ENCODE measurements at places on chromosomes 4 and X.

GRCh38 chr4:183988874-183989273 is 83.8 kb downstream of the STOX2 start:
- peak; percentile 42 for DNase-seq

- no peak for DNase-seq
Observed at GRCh38 chr4:19850909-19851308, 400.8 kb upstream of the SLIT2 start.

GRCh38 chrX:45571453-45571852 is 370.8 kb upstream of the DIPK2B start:
- DNase-seq, result no peak

GRCh38 chr4:8866828-8867623 is 4.6 kb downstream of the HMX1 start:
- DNase-seq, result peak; percentile 47

DNA sequence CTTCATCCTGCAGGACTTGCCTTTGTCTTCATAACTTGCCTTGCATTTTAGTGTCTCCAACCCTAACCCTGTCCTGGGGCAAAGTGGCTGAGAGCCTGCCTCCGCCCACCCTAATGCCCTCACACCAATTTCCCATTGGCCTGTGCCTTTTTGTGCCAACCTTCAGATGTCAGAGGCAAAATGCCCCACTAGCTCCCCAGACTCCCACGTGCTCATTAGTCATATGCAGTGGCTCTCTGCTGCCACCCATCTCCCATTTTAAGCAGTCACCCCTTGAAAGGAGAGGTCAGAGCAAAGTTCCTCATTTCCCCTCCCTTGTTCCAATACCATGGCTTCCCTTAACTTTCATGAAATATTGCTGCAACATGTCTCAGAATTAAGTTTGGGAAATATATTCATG is 74.8 kb upstream of the PASD1 start:
- no peak for DNase-seq

- DNase-seq, result peak; percentile 2
Observed at GRCh38 chrX:109920325-109920724, 82.6 kb upstream of the TMEM164 start.

- no peak for DNase-seq
Observed at GRCh38 chrX:150536455-150537116, 31.8 kb upstream of the MTM1 start.
